ENCODE measurements at places on chromosomes 2 and 18.

DNA sequence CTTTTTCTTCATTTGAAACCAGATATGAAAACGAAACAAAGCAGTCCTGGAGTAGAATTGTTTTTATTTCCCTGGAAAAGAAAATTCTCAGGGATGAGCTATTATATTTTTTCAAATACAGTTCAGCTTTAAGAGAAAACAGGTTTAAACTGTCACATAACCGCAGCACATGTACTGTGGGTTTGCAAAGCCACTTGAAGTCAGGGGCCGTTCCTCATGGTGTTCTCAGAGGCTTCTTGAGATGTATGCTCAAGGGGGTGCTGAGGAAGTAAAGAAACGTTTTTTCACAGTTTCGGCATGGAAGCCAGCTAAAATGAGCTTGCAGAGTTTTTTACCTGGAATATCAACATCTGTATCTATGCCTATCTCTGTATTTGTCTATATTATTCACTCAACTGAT is 225.3 kb downstream of the MC4R start:
- DNase-seq = no peak

DNA sequence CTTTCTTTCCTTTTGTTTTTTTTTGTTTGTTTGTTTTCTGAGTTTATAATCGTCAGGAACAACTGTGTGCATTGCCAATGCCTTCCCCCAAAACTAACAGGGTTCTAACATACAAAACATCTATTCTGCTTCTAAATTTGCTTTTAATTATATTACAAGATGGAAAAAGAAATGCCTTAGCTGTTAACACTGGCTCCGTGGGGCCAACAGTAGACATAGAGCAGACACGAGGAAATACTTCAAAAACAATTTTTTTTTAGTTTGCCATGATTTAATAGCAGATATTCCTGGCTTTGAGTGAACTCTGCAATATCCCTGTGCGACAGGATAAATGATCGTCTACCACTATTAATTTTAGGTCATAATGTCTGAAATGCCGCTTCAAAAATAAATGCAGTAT is 153.3 kb upstream of the HNRNPA3 start:
- no peak for DNase-seq

- no peak for DNase-seq
Measured at GRCh38 chr2:204199357-204199756, 262.8 kb downstream of the ICOS start.

- DNase-seq = no peak
Measured at GRCh38 chr2:138107288-138107687, 143.0 kb downstream of the HNMT start.

- no peak for DNase-seq
Measured at GRCh38 chr2:11858883-11859282, 112.5 kb downstream of the LPIN1 start.
